ENCODE measurements at places on chromosomes 13 and 19.

DNA sequence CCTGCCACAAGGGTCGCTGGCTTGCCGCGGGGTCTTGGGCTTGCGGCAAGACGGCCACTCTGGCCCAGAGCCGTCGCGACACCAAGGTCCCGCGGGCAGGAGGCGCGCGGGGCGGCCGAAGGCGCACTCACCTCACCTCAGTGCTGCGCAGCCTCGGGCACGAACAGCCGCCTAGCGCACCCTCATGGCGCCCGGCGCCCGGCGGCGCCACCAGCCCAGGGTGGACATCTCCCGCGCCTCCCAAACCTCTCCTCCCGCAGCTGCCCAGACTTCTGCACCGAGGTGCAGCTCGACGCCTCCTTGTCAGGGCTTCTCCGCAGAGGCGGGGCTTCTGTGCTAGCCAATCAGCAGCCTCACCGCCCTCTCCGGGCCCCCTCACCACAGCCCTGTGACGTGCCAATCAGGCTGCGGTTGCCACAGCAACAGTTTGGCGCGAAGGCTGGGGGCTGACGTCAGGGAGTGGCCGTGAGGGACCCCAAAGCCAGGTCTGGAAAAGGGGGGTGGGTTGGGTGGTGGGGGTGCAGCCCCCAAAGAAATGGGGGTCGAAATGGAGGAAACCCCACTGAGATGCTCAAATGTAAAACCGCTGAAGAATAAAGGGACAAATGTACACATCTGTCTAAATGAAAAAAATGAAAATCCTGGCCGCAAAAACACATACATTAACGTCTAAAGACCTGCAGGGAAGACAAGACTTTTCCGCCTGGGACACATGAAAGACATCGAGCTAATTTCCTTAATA is at the start of the genes PEG3 and ZIM2:
Gene PEG3 (minus strand): TSS at position 276 of the 742 bp plus-strand sequence. CDS start 16,071 bp downstream, outside the sequence.
Gene ZIM2 (minus strand): TSS at position 276 of the 742 bp plus-strand sequence. CDS start 16,449 bp downstream, outside the sequence.
- no peak for DNase-seq

- no peak for DNase-seq
These were observed 13.3 kb downstream of the FAM216B start for GRCh38 chr13:42794577-42795275.

- no peak for DNase-seq
These were observed 722.1 kb downstream of the DACH1 start for GRCh38 chr13:71144883-71145282.

DNA sequence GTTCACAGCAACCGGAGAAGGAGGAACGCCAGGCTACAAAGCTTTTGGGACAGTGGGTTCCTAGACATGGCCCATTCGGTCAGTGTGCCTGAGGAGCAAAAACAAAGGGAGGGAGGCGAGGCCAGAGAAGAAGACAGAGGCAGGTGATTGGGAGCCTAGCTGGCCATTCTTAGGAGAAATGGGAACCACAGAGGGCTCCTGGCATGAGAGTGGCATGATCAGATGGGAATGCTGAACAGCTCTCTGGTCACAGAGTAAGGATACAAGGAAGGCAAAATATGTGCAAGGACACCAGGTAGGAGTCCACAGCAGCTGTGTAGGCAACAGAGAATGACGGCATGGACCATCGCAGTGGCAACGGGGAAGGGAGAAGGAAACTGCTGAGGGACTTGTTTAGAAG is 82.4 kb downstream of the EFNB2 start:
- peak; percentile 52 for DNase-seq

GRCh38 chr13:40960716-40961115 is 58.4 kb downstream of the ELF1 start:
- DNase-seq: no peak

DNA sequence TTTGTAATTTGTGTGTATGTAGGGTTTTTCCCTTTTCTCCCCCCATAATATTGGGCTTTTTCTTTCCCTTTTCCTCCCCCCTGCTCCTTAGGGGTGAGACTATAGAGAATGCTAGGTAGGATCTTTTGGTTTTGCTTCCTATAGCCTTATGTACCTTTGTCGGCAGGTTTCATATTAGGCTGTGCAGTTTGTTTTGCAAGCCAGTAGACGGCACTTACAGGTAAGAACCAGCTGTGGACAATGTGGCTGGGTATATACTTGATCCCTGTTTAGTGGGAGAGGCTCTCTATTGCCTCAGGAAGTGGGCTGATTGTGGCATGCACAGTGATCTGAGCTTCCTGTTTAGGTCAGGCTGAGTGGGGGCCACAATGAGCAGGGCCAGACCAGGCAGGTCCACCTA is 359.2 kb upstream of the OBI1 start:
- DNase-seq: no peak

DNA sequence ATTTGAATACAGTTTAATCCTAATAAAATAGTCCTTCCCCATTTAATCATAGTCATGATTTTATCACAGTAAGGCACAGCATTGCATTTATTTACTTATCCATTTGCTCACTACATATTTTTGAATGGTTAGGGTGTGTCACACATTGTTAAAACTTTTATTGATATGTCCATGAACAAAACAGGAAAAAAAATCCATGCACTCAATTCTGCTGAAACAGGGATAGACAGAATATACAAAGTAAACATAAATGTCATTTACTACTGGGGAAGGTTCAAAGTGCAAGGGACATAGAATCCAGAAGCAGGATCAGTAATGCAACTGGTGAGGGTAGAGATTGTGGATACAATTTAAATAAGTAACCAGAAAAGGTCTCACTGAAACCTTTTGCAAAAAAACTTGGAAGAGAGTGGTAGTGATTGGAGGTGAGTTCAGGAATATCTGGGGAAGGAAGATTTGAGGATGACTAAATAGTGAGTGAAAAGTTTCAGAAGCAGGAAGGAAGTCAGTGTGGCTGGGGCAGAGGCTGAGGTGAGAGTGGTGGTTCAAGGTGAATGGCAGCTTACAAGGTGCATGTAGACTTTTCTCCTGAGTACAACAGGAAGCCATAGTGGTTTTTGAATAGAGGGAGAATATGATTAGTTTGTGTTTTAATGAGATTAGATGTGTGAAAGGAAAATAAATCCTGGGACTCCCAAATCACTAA is 387.2 kb upstream of the ATXN8OS start:
- DNase-seq: no peak

- no peak for DNase-seq
These were observed 232.5 kb downstream of the SLC7A1 start for GRCh38 chr13:29362849-29363604.

DNA sequence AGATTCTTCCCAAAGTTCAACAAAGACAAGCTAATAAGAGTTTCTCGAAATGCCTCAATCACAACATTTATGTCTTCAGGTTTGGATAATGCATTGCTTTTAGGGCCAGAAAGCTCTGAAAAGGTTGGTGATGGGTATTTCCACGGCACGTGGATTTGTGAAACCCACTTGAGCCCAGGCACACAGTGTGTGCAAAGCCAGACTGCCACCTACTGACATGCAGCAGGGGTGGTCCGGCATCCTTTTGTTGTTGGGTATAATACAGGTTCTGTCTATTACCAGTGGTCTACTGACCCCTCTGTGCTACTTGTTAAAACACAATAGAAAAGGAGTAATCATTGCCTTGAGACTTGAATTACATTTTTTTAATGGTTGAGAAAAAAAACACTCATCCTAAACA is 225.6 kb downstream of the RAP2A start:
- DNase-seq: no peak

DNA sequence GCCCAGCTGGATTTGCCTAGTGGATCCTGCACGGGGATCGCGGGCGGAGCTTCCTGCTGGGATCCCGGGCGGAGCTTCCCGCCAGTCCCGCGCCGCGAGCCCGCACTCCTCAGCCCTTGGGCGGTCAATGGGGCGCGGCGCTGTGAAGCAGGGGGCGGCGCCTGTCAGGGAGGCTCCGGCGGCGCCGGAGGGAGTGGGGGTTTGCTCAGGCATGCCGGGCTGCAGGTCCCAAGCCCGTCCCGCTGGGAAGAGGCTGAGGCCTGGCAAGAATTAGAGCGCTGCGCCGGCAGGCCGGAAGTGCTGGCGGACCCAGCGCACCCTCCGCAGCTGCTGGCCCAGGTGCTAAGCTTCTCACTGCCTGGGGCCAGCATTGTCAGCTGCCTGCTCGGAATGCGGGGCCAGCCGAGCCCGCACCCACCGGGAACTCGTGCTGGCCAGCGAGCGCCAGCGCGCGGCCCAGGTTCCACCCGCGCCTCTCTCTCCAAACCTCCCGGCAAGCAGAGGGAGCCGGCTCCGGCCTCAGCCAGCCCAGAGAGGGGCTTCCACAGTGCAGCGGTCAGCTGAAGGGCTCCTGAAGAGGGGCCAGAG is 119.6 kb downstream of the PRR20E start:
- no peak for DNase-seq

DNA sequence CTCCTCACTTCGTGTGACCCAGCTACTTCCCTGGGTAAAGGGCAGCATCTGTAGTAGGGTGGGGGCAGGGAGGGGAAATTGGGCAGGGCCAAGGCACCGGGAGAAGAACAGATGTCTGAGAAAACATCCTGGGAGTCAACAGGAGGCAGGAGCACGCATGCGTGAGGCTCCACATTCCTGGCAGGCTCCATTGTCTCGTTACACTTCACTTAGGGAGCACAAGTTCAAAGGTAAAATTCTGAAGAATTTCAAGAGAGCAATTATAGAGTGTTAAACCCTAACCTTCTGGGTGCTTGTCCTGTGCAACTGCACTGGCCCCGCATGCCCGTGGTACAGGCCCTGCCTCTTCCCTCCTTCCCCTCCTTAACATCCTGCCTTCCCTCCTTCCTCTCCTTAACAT is 79.6 kb upstream of the POMP start:
- DNase-seq: no peak

DNA sequence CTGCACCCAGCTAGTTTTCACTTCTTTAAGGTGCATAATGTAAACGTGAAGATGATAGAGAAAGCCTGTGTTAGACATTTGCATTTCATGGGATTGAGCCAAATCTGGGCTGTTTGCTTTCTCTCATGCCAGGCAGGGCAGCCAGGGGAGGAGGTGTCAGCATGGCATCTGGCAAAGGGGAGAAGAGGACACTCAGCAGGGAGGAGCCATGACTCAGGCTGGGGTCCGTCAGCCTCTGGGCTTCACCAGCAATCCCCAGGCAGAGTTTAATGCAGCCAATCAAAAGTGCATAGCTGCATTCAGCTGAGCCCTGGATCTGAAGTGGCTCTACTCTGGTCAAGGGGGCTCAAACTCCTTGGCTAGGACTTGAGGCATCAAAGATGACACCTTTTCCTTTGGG is 23.5 kb downstream of the EBPL start:
- no peak for DNase-seq

DNA sequence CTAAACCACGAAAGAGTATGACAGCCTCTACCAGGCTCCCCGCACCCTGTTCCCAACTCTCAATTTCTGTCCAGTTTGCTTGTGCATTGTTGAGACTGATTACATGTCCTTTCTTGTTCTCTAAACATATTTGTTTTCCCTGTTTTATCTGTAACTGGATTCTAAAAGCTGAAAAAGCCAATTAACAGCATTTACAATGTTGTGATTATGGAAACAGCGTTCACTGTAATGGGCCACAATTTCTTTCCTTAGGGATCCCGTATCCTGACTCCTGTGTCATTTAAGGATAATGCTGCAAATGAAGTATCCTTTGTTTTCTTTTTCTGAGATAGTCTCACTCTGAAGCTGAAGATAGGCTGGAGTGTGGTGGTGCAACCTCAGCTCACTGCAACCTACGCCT is 20.5 kb downstream of the EBPL start:
- DNase-seq: no peak

GRCh38 chr19:21098291-21098690 is 16.3 kb downstream of the ZNF714 start:
- no peak for DNase-seq

DNA sequence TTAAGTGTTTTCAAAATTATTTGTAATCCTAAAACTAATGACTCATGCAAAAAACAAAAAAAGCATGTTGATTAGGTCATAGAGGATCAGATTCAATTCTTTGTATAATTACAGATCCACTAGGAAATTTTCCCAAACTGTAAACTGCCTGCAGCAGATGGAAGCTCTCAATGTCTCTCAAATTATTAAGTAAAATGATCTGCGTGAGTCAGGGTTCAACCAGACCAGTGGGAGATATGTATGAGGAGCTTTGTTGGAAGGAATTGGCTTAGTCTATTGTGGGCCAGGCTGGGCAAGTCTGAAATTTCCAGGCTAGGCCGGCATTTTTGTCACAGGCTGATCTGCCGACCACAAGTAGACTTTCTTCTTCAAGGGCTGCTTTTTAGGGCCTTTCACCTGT is 14.4 kb upstream of the SACS start:
- DNase-seq: no peak

DNA sequence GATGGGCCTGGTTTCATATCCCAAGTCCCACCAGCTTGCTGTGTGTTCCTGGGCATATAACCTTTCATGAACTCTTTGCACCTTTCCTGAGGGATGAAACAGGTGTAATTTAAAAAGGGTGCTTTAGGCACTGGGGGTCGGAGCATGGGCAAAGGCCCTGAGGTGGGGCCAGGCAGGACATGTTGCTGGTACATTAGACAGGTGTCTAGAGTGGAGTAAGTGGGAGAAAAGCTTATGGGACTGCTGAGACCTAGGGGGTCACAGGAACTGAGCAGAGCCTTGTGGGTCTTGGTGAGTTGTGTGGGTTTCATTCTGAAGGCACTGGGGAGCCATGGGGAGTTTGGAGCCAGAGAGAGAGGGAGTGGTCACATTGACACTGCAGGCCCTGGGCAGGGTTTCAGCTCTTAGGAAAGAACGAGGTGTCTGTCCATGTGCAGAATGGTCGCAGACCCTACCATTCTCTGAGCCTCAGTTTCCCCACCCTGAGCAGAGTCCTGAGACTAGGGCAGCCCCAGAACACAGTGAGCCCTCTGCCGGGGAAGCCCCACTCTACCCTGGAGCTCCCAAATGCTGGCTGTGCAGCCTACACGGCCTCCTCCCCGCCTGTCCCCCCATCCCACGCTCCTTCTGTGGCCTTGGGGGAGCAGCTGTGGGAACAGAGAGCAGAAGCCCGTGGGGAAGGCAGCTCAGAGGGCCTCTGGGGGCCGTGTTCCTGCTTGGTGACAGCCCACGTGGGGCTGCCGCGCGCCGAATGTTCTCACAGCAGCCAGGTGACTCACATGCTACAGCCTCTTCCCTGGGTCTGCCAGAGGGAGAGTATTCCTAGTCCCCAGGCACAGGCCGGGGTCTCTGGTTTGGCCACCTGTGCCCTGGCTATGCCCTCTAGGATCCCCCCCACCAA is 7.3 kb upstream of the HOMER3 start:
- no peak for DNase-seq

GRCh38 chr19:29546583-29547190 is 20.9 kb downstream of the VSTM2B start:
- DNase-seq: no peak

GRCh38 chr13:24215126-24215525 is 54.6 kb downstream of the SPATA13 start:
- DNase-seq: no peak

- no peak for DNase-seq
These were observed 50.9 kb downstream of the LNX2 start for GRCh38 chr13:27569405-27569804.

- no peak for DNase-seq
These were observed 120.1 kb downstream of the ZNF486 start for GRCh38 chr19:20287070-20287469.

Measured in vagina (tissue), 2 donors.